Stimulated activated CD4-positive, alpha-beta T cell treated with anti-CD3 and anti-CD28 coated beads, Interleukin-1b, Interleukin-23, amount 100 ng/mL, for 24 hours (primary cell): ENCODE measurements at places on chromosomes 6 and 20.

DNA sequence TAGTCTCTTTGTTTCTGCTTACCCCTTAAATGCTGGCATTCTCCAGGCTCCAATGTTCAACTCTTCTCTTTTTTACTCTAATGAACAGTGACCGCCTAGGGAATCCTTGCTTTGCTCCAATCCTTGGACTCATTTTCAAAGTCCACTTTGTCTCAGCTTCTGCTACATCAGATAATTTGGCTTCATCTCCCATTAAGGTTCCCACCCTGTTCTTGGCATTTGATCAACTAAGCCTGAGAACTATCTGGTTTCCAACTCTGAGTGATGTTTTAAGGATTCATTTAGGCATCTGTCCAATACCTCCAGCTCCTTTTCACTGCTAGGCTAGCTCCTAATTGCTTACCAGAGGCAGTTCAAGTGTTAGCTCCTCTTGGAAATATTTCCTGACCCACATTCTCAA, 64.9 kb downstream of the ME1 start:
- no peak for DNase-seq

DNA sequence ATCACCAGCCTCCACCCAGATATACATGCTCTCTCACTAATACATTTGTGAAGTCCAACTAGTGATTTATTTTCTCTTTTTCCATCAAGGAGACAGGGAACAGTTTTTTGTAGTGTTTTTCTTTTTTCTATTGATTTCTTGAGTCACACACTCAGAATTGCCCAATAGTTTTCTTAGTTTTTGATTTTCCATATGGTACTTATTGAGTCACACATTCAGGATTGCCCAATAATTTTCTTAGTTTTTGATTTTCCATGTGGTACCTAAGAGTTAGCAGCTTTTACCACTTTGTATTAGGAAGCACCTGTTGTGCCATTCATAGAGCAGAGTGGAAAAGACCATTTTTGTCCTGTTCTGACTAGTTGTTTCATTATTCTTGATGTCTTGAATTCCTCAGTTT, 1268.8 kb downstream of the EPHA7 start:
- no peak for DNase-seq

- no peak for DNase-seq
Observed at GRCh38 chr20:15922556-15922955, 650.7 kb downstream of the KIF16B start.

DNA sequence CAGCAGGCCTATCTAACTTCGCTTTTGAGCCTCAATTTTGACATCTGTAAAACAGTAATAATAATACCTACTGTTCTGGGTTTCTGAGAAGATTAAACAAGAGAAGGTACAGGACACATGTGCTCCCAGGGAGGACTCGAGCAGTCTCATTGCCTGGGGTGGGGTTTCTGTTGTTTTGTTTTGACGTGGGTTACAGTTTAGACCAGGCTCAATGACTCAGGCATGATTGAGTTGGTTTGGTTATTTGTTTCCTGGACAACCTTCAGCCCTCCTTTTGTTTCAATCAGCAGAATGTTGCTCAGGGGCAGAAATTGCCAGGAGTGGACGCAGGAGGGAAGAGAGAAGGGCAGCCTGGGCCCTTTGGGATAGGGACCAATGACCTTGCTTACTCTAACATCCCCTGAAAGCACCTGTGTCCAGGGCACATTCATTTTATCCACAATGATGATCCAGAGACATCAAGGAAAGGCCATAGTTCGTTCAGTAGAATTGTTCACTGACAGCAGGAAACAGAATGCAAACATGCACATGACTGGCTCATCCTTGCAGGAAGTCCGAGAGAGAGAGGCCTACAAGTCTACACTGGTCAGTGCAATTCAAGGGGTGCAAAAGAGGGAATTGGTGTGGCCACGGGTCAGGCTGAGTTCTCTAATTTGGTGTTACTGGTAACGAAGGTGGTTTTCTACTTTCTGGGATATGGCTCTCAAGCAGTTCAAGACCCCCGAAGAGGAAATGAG, 74.5 kb upstream of the MRPS10 start:
- no peak for DNase-seq
